Activated gamma-delta T cell (primary cell): ENCODE measurements at places on chromosomes 7 and 10.

- no peak for DNase-seq
These were observed 20.3 kb upstream of the PANK1 start for GRCh38 chr10:89665302-89665701.

GRCh38 chr7:80632819-80633218 is 5.6 kb upstream of the CD36 start:
- DNase-seq: no peak

GRCh38 chr10:30562787-30563186 is 66.8 kb downstream of the LYZL2 start:
- no peak for DNase-seq

GRCh38 chr7:13041368-13041988 is 354.0 kb downstream of the ARL4A start:
- no peak for DNase-seq

GRCh38 chr7:1647961-1648672 is 22.0 kb upstream of the ELFN1 start:
- DNase-seq: no peak

- no peak for DNase-seq
These were observed 56.6 kb upstream of the ANK3 start for GRCh38 chr10:60446070-60446833.

GRCh38 chr7:16747102-16747501 is 6.5 kb upstream of the TSPAN13 start:
- DNase-seq: no peak
